ENCODE measurements at places on chromosomes 11 and 22.

- DNase-seq: no peak
These were observed 13.1 kb upstream of the E2F8 start for GRCh38 chr11:19253817-19254216.

DNA sequence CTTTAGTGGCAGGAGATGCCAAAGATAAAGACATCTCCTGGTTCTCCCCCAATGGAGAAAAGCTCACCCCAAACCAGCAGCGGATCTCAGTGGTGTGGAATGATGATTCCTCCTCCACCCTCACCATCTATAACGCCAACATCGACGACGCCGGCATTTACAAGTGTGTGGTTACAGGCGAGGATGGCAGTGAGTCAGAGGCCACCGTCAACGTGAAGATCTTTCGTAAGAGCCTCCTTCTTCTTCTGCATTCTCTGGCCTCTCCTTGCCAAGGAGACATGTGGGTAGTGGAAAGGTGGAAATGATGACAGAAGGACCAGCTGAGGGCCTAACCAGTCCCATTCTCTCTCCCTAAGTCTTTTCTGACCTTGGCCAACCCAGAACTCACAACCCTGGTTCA is 110.1 kb upstream of the TTC12 start:
- no peak for DNase-seq

GRCh38 chr11:124791626-124792341 is 8.4 kb downstream of the MSANTD2 start:
- DNase-seq: no peak

GRCh38 chr11:4375431-4376140 is 7.4 kb upstream of the OR52B4 start:
- DNase-seq: no peak

DNA sequence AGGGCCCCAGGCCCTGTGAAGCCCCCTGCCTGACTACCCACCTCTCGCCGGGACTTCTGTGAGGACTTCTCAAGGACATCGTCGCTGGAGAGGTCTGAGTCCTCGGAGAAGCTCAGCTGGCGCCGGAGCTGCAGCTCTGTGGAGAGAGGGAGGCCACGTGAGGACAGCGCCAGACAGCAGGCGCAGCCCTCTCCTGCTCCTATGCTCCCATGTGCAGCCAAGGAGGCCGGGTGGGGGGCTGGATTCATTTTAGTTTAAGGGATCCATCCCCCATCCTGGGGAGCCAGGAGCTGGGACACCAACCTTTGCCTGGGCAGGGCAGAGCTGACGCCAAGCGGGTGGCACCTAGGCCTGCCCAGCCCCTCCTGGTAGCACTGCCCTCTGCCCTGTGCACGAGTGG is 42.4 kb upstream of the BID start:
- DNase-seq: no peak

- no peak for DNase-seq
These were observed 2.2 kb upstream of the GGT5 start for GRCh38 chr22:24247011-24247507.

- DNase-seq: no peak
These were observed 363.0 kb downstream of the DDX10 start for GRCh38 chr11:109027851-109028250.

DNA sequence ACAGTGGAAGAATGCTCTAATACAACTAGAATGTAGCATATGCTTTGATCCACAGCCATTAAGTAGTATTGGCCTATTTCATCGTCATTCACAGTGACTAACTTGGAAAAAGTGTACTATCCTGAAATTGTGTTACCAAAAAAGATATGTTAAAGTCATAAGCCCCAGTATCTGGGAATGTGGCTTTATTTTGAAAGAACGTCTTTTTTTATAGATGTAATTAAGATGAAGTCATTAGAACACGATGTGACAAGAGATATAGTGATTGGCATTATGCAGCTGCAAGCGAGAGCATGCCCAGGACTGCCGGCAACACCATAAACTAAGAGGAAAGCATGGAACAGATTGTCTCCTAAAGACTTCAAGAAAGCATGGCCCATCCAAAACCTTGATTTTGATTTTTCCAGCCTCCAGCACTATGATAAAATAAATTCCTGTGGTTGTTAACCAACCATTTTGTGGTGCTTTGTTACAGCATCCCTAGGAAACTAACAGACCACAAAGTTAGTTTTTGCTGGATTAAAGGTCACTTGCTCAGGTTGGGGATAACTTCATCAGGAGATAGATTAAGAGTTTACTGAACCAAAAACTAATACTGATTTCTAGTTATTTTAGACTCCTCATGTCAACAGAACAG is 870.6 kb upstream of the LRRC4C start:
- no peak for DNase-seq

GRCh38 chr22:24695060-24695459 is 79.5 kb downstream of the PIWIL3 start:
- DNase-seq: no peak

GRCh38 chr11:72229925-72230763 is 5.6 kb downstream of the INPPL1 start:
- DNase-seq: no peak

- no peak for DNase-seq
These were observed 79.7 kb downstream of the FDX1 start for GRCh38 chr11:110509472-110509871.

- no peak for DNase-seq
These were observed 243.1 kb upstream of the CCDC179 start for GRCh38 chr11:23103416-23103815.

GRCh38 chr11:74070723-74071492 is 62.0 kb upstream of the UCP3 start:
- no peak for DNase-seq

GRCh38 chr22:31451709-31452571 is 37.7 kb downstream of the EIF4ENIF1 start:
- DNase-seq: no peak

DNA sequence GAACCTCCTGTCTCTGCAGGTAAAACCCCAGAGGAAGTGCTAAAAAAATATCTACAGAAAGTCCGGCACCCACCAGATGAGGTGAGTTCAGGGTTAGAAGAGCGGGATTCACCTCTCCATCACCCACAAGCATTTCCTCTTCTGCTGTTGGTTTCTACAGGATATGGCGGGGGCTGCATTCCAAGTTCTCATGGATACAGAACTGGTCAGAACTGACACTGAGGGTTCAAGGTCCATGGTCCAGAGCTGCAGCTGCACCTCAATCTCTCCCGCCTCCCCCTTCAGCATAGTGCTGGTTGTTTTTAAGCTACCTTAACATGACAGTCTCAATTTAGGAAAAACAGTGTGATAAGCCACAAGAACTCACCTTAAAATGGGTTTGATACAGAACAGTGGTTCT is 19.2 kb downstream of the DTX4 start:
- DNase-seq: no peak

DNA sequence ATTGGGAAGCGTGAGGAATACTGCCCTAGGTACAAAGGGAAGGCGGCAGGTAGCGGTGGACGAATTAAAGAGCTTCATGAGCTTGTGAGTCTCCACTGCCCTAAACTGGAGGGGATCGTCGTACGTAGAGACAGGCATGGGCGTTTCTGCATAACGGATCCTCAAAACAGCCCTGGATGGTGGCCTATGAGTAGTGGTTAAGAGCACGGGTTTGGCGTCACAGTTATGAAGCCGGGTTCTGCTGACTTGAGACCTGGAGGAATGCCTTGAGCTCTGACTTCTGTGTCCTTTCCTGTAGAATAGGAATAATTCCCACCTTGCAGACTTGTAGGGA is 335 bp downstream of the TMEM138 start:
- no peak for DNase-seq

DNA sequence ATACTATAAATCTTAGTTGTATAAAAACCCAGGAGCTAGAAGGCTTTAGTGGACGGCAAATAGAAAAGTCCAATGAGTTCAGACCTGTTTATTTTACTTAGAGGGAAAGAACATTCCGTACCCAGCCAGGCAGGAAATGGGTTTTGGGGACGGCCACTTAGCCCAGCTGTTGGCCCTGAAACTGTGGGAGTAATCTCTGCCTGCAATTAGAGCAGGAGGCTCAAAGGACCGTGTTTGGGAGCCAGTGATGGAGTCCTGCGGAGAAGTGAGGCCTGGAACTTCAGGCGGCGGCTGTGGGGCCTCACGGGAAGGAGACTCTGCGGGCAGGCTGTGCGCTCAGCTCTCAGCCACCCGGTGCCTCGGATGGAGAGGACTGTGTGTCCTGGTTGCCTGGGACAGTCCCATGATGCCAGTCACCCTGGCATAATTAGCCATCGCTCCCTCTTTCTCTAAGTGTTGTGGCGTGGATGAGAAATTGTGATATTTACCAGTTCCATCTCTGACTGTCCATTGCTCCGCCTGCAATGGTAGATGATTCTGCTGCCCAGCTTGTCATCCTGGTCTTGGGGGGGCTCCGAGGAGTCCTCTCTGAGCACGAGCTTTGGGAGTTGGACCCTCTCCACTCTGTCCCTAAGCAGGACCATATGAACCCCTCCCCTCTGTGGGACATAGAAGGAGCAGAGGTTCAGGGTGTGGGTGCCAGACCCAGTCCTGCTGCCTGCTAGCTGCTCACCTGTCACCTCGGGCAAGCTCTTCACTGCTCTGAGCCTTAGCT is 530.3 kb downstream of the TBC1D22A start:
- peak; percentile 37 for DNase-seq

DNA sequence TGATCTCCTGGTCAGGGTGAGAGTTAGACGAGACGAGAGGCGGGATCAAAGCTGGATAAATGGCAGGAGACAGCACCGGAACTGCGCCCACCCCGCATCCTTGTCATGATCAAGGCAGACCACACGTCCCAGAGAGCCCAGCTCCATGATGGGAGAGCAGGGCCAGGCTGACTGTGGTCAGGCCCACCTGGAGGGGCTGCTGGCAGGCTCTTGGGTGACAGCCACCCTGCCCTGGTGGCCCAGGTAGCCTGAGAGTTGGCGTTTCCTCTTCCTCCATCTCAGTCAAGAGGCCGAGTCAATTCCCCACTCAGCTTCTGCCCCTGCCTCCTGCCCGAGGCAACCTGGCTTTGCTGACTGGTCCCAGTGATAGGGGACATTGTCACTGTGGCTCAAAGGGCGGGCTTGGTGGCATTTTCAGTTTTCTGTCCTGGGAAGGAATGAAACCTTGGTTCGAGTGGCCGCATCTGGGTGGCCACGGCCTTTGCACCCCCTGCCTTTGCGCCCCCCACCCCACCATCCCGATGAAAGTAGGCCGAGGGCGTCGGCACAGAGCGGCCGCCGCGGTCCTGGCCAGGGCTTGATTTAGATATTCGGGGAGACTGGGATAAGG is 60.8 kb upstream of the PPARA start:
- DNase-seq: no peak

GRCh38 chr11:87263979-87264378 is 226.2 kb downstream of the TMEM135 start:
- no peak for DNase-seq

DNA sequence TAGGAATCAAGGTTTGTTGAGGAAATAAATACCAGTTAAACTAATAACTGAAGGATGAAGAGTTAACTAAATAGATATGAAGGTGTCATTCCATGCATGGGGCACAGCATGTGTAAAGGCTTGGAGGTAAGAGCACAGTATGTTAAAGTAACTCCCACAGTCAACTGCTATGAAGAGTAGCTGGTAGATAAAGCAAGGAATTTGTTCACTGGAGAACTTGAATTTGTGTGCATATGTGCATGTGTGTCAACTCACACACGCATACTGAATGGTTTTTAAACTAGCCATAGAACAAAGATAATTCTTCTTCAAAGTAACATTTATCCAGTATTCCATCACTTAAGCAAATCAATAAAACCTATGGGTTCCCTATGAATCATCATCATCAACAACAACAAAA is 135.9 kb downstream of the FAM76B start:
- DNase-seq: no peak

- DNase-seq: no peak
These were observed 997.8 kb downstream of the BRD1 start for GRCh38 chr22:48829908-48830307.

DNA sequence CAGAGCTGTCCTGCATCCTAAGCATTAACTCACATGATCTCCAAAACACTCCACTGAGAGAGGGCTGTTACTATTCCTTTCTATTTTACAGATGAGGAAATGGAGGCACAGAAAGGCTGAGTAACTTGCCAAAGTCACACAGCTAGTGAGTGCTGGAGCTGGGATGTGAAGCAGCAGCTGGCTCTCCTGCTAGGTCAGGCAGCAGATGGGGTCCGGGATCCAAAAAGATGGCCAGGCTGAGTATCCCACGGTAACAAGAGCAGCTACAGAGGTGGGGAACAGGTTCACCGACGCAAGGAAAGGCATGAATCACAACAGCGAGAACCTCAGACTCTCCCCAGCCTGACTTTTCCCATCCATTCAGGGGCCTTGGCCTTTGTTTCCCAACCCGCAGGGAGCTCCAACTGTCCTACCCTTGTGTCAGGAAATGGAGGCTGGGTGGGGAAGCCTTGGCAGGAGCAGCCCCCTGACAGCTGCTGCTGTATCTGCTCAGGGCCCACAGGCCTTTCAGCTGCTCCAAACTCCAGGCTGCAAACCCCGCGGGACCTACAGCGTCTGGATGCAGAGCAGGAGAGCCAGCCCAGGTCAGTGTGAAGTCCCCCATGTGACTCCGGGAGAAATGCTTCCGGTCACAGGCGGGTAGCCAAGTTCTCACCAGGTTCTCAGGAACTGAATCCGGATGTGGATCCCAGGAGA is 29.5 kb downstream of the DKK3 start:
- peak; percentile 36 for DNase-seq

- no peak for DNase-seq
These were observed 1.8 kb downstream of the SCUBE2 start for GRCh38 chr11:9089636-9090035.

GRCh38 chr11:91163619-91164451 is 941.0 kb upstream of the CHORDC1 start:
- no peak for DNase-seq

DNA sequence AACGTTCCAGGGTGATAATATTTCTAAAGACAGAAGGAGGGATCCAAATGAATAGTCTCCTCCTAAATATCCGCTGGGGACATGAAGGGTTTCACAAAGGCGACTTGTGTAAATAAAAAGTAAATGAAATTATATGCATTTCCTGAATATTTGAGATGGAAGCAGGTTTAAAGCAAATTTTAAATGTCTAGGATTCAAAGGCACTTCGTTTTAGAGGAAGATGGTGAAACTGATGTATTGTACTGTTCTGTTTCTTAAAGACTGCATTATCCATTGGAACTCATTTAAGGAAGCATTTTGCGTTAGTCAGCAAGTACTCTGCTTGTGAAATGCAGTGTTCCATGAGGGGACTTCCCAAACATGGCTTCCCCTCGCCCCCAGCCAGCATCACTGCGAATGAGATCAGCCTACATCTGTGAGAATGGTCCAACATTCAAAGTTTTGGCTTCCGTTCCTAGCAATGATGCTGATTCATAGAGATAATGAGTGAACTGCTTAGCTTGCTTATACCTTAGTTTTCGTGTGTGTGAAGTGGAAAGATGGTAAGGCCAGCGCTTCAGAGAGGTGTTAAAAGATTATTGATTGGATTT is 1.5 kb downstream of the RAB39A start:
- DNase-seq: no peak

GRCh38 chr11:104078245-104078644 is 41.8 kb downstream of the DDI1 start:
- no peak for DNase-seq

GRCh38 chr11:31902706-31903105 is 91.6 kb upstream of the PAX6 start:
- no peak for DNase-seq

GRCh38 chr11:131324921-131325570 is 45.4 kb upstream of the NTM start:
- no peak for DNase-seq

- peak; percentile 50 for DNase-seq
These were observed 31.9 kb downstream of the FLI1 start for GRCh38 chr11:128725630-128726319.

- no peak for DNase-seq
These were observed 43.8 kb downstream of the RTL6 start for GRCh38 chr22:44454113-44454769.

GRCh38 chr22:28899199-28899853 is 16.0 kb downstream of the ZNRF3 start:
- DNase-seq: no peak
